ENCODE measurements at places on chromosomes 16 and 17. TPM values are rescaled to one million over a fixed set of nuclear protein-coding genes. Genes with fewer than 3 reads are reported as not detected.

XAF1 gene
- polyA plus RNA-seq: 94.8 TPM

SRCIN1 gene
- 1.2 TPM for polyA plus RNA-seq

ABHD15 gene
- 3.5 TPM for polyA plus RNA-seq

ASGR1 gene
- 0.59 TPM for polyA plus RNA-seq

GSDMA gene
- polyA plus RNA-seq: 0.06 TPM

CSNK2A2 gene
- polyA plus RNA-seq: 26.0 TPM

SLC47A2 gene
- polyA plus RNA-seq: not detected

PYDC1 gene
- polyA plus RNA-seq: not detected

PARD6A gene
- 5.8 TPM for polyA plus RNA-seq

KRTAP2-1 gene
- not detected for polyA plus RNA-seq

SLC22A31 gene
- polyA plus RNA-seq: 0.20 TPM

KCNH6 gene
- not detected for polyA plus RNA-seq

LRRC37A gene
- polyA plus RNA-seq: 1.8 TPM

DGKE gene
- polyA plus RNA-seq: 3.1 TPM

P2RX5 gene
- polyA plus RNA-seq: 12.4 TPM

DNAI2 gene
- polyA plus RNA-seq: not detected

FOXF1 gene
- polyA plus RNA-seq: 0.37 TPM

Data from heart right ventricle (tissue), 16 donors.